Colonic mucosa (tissue), 4 donors: ENCODE measurements at places on chromosomes 12 and 14.
A peak's percentile ranks its signal among the peaks of the same experiment; 100 is the strongest.

GRCh38 chr12:22374508-22374907, 40.0 kb upstream of the ST8SIA1 start:
- DNase-seq: no peak

DNA sequence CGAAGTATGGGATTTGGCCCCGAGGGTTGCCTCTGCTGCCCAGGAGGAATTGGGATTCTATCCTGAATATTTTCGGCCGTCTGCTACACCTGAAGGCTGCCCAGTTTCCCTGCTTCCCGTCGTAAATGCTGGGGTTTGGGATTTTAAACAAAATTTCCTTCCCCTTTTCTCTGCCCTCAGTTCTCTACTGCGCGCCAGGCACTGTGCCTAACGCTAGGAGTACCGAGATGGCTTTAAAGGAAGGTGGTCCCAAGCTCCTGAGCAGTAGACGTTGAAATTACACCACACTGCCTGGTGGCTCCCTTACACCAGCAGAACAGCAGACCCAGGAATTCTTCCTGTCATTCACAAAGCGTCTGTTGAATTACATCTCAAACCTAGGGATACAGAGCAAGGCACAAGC, 566 bp upstream of the PRDM4 start:
- DNase-seq: no peak

DNA sequence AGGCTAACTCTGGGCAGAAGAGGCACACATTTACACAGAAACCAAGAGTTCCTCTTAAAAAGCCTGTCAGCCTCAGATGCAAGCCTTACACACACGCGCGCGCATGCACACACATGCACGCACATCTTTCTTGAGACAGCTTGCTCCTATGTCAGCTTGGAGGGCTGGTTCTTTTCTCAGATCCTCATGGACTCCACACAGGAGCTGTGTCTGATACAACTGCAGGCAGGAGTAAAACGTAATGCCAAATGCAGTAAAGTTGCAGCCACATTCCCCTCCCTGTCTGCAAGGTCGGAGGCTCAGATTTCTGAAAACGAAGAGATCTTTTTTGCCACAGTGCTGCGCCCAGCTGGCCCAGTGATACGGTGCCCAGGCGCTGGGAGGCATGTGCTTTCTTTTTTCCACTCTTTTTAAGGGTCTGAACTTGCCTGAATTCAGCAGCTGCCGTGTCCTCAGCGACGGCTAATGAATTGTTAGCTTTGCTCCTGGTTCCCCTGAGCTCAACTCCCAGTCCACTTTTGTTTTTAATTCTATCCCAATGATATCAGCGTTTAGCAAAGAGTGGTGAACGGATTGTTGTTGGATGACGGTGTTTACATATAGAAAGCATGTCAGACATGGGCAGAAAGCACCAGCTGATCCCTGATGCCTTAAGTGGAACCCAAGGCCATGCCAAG, 72.9 kb upstream of the FOXN3 start:
- DNase-seq: no peak

DNA sequence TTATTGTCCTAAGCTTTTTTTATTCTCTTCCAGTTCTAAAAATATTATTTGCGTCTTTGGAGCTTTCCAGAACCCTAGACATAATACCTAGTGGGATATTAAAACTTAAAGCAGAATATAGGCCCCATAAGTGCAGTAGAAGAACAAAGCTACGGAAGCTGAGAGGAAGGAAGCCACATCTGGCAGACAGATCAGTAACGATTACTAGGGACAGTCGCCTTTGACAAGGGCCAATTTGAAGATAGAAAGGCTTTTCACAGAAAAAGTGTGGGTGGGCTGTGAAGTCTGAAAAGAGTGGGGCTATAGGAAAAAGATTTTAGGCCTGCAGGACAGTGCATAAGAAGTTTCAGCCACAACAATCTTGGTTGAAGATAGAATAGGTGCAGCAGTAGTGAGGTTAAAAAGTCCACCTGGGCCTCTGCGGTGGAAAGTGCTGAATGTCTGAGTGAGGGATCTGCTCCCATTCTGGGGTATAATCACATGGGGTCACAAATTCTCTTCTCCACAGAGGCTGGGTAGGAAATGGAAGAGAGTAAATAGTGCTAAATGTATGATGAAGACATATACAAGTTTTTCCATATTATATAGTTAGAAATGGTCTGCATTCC, 114.5 kb downstream of the CMAS start:
- DNase-seq: no peak

DNA sequence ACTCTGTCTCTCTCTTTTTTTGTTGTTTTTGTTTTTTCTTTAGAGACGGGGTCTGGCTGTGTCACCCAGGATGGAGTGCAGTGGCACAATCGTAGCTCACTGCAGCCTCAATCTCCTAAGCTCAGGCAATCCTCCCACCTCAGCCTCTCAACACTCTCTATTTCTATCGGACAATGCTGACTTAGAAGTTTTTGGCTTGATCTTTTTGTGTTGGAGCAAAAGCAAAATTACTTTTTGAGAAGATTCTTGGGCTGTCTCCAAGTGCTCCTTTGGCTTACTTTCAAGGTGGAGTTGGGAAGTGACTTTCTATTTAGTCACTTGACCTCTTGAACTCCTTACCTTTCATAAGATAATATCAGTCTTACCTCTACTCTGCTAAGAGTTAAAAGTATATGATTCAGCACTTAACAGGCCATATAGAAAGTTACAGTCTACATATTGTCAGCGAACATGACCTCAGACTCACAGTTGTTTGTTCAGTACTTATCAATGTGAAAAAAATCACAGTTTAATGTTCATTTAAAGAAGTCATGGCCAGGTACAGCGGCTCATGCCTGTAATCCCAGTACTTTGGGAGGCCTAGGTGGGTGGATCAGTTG, 15.4 kb upstream of the MIA2 start:
- no peak for DNase-seq

DNA sequence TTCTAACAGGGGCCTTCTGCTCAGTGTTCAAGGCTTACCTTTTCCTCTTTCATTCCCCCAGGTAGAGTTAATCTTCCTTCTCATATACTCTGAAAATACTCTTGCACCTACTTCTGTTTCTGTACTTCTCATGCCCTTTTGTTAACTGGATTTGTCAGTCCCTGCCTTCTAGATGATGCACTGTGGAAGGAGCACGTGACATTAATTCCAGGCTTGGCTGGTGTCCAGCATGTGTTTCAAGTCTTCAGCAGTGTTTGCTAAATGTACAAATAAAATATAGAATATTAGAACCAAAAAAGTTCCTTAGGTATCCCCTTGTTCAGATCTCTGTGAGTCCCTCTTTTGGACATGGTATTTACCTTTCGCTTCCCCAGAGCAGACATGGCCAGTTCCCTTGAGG, 27.9 kb upstream of the EVL start:
- no peak for DNase-seq

GRCh38 chr12:132702640-132703039, 8.0 kb upstream of the PGAM5 start:
- no peak for DNase-seq

DNA sequence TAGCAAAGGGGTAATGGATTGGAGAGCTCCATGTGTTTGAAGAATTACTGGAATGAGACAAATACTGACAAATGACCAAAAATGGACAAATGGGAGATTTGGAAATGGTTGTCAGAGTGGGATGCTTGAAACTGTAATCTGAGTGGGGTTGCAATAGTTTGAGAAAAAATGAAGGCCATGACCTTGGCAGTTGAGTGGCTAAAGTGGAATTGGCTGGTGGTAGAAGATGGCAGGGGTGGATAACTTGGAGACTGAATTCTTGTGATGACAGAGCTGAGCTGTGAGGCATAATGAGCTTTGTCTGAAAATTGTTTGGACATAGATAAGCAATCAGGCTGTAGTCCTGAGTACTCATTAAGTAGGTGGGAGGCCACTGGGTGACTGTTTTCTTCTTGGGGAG, 222.5 kb upstream of the PRICKLE1 start:
- no peak for DNase-seq

DNA sequence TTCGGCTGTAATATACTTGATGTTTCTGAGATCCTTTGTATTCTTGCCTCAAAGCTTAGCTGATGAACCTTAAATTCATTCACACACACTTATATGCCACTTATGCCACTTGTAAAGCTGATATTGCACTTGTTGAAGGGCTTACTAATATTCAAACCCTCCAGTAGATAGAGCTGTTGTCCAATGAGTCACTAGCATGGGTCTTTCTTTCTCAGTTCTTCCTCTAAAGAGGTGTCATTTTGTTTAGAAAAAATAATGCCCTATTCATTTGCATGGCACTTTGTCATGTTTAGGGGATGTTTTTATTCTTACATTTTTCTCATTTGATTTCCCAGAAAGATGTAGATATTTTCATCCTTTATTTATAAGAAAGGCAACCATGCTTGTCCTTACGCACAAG, 56.4 kb downstream of the MON2 start:
- DNase-seq: no peak

- no peak for DNase-seq
Measured at GRCh38 chr12:10101648-10102220, 2.9 kb upstream of the CLEC1A start.

- DNase-seq: no peak
Measured at GRCh38 chr12:68641138-68641537, 30.4 kb downstream of the RAP1B start.

GRCh38 chr12:30936036-30936435, 9.5 kb downstream of the TSPAN11 start:
- no peak for DNase-seq

DNA sequence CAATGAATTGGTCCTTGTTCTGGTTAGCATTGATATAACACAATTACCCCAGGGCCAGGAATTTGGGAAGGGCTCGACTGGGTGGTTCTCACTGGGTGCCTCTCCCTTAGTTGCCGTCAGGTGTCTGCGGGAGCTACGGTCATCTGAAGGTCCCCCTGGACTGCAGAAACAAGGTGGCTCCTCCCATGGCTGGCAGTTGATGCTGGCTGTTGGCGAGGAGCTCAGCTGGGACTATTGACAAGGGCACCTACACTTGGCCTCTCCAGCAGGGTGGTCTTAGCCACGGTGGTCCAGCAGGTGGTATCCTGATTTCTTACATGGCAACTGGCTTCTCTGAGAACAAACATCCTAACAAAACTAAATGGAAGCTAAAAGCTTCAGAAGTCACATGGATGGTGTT, 41.0 kb upstream of the RGS6 start:
- no peak for DNase-seq

- peak; percentile 44 for DNase-seq
Measured at GRCh38 chr14:104827177-104828055, 26.5 kb downstream of the ZBTB42 start.

- no peak for DNase-seq
Measured at GRCh38 chr12:98260276-98260675, 255.1 kb upstream of the TMPO start.

DNA sequence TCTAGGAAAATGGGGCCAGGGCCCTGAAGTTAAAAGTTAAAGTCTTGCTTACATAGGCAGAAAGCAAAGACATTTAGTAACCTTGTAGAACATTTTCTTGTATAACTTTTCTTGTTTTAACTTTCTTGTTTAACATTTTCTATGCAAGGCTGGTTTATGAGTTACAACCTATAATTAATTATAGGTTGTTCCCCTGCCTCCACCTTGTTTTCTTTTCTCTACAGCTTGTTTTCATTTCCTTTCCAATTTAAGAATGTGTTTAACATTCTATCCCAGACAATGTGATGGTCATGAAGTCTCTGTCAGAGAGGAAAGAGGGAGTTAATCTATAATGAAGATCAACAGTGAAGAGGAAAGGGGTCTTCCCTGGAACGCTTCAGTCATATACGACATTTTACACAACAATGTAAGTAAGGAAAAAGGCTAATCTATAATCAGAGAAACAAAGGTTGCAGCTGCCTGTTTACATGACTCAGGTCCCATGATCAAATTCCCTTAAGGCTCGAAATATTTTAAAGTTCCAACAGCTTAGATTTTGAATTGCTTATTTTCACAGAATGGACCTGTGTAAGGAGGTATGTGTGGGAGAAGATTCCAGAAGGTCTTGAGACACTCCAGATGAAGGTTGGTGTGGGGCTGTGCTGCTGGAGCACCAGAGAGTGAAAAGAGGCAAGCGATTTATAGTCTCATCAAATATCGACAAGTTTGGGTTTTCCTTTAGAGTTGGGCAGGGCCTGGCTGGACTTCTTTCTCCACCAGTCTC, 34.2 kb upstream of the TCL1B start:
- no peak for DNase-seq

- DNase-seq: peak; percentile 33
Measured at GRCh38 chr12:49232940-49233841, 31.7 kb upstream of the TUBA1C start.

DNA sequence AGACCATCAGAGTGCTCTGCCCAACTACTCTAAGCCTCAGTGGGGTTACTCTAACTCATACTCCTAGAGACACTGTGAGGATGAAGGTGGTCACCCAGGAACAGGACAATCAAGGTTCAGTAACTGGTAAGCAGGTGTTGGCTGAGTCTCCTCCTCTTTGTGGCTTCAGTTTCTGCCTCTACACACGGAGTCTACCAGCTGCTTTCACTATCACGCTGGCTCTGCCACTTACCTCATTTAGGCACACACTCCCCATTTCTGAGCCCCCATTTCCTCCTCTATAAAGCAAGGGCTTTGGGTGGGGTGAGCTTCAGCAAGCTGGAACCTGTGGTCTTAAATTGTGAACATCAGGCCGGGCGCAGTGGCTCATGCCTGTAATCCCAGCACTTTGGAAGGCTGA, 7.3 kb upstream of the TCHP start:
- no peak for DNase-seq

DNA sequence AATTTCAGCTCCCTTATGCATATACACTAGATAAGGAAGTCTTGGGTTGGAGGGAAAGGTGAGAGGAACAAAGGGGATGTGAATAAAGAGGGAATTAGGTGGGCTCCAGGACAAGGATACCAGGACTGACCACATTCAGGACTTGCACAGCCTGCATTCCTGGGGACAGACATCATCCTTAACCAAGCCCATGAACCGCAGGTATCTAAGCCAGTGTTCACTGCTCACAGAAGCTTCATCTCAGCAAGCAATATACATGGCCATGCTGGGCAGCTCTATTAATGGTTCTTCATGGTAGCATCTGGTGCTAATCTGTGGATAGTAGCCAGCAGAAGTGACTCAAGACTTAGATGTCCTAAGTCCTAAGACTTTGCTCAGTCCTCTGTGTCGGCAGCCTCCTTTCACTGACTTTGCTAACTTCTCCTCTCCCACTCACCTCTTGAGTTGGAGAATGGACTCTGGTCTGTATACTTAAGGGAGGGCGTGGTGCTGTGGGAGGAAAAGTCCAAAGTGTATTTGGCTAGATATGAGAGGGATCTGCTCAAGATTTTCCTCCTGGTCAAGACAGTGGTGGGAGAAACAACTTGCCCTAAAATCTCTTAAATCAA, 136.1 kb downstream of the ASCL1 start:
- DNase-seq: peak; percentile 60

DNA sequence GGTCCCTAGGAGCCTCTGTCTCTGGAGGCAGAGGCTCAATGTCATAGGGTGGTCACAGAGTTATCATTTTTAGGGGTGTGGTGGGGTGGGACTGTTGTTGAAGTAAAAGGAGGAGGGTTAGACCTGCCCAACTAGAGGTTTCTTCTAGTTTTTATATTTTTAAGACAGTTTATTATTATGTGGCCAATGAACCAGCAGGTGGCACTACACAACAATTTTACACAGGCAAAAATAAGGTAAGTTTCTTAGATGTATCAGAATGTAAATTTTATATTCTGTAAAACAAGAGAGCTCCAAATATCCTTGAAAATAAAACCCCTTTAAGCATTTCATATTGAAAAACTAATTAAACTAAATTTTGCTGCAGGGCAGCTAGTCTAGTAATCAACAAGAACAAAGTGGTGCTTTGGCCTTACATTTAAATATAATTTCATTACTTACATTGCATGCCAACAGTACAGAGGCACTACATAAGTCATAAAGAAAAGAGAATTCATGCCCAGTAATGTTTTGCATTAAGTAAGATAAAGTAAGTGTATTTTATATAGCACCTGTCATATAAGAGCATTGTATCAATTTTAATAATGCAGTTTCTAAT, 22.2 kb upstream of the OVCH1 start:
- peak; percentile 22 for DNase-seq
